ENCODE measurements at places on chromosomes 2 and 18.
A peak's percentile ranks its signal among the peaks of the same experiment; 100 is the strongest.

GRCh38 chr18:56986829-56987228, 160.1 kb upstream of the BOD1L2 start:
- DNase-seq: no peak

GRCh38 chr2:235247001-235247400, 246.8 kb upstream of the AGAP1 start:
- DNase-seq: no peak

DNA sequence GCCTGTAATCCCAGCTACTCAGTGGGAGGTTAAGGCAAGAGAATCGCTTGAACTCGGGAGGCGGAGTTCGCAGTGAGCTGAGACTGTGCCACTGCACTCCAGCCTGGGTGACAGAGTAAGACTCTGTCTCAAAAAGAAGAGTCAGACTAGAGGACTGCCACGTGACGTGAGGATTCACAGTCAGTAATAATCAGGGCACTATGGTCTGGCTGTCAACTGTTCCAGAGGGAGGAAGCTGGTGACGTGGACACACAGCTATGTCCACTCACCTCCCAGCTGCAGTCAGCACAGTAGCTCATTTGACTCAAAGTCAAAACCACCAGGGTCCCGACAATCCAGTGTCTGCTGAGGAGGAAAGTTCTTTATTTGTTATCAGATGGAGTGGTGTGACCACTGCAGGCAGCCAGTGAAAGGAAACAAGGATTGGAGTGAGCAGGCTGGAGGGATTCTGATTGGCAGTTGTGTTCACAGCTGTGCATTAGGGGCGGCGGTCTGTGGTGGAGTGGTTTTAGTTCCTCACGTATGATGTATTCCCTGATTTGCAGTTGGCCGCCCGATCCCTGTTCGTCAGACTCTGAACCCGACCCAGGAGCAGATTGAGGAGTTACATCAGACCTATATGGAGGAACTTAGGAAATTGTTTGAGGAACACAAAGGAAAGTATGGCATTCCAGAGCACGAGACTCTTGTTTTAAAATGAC, 37.9 kb downstream of the MOGAT1 start:
- peak; percentile 84 for DNase-seq

- DNase-seq: no peak
Observed at GRCh38 chr2:172613615-172614231, 57.8 kb downstream of the PDK1 start.

DNA sequence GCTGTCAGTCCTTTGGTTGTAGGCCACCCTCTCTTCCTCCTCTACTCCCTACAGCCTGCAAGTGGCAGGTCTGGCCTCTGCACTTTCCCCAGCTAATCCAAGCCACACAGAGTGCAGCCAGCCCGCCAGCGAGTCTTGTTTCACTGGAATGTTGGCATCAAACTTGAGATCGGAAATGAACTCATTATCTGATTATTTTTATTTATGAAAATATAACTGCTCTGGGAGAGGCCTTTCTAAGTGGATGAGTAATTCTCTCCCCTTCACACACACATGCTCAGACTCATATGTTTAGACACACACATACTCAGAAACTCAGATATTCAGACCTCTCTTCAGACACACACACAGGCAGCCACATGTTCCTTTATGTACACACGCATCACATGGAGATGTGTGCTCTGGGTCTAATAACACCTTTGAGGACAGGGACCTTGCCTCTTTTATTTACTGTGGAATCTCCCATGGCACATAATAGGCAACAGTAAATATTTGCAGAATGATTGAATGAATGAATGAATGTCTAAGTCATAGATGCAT, 151.3 kb downstream of the ZFP36L2 start:
- DNase-seq: peak; percentile 96

GRCh38 chr2:106160786-106161261, 33.3 kb downstream of the UXS1 start:
- no peak for DNase-seq

All from umbilical cord (tissue), 2 donors.